ENCODE measurements at places on chromosomes 1 and 21. TPM values are rescaled to one million over a fixed set of nuclear protein-coding genes. Genes with fewer than 3 reads are reported as not detected.

- DNase-seq: no peak
Observed at GRCh38 chr1:50593515-50593914, 170.3 kb upstream of the DMRTA2 start.

- peak; percentile 33 for DNase-seq
Observed at GRCh38 chr1:43444151-43444828, 9.4 kb downstream of the HYI start.

DNA sequence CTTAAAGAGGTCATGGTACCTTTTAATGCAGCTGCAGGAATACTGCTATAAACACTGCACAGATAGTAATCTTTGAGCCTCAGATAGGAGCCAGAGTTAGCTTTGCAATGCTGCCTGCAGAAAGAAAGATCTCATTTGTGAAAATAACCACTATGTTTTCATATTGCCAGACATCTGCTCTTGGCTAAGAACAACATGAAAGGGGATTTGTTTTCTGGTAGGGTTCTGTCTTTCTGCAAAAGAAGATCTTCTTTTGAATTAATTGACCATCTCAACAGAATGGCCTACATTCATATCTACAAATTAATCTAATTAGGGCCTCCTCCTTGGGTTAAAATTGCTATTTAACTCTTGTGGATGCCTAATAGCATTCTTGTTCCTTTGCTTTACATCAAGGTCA is 177.6 kb upstream of the DPYD start:
- DNase-seq: no peak

CLCNKA gene
- total RNA-seq: not detected

GRCh38 chr1:244449936-244450508 is 1.7 kb downstream of the ADSS2 start:
- DNase-seq: no peak

DNA sequence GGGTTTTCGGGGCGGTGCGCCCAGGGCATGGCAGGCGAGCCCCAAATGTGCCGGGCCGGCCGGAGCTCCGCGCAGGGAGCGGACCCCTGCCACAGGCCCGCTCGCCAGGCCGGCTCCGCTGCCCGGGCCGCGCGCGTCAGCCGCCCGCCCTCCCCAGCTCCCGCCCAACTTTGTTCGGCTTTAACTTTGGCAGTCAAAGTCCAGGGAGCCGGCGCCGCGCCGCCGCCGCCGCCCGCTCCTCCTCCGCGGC is 488 bp downstream of the SLC35D1 start:
- DNase-seq: peak; percentile 39

- DNase-seq: no peak
Observed at GRCh38 chr1:243939167-243939848, 89.3 kb upstream of the AKT3 start.
